NCI-H1048 (cell line): ENCODE measurements at places on chromosomes 16 and 17.

DNA sequence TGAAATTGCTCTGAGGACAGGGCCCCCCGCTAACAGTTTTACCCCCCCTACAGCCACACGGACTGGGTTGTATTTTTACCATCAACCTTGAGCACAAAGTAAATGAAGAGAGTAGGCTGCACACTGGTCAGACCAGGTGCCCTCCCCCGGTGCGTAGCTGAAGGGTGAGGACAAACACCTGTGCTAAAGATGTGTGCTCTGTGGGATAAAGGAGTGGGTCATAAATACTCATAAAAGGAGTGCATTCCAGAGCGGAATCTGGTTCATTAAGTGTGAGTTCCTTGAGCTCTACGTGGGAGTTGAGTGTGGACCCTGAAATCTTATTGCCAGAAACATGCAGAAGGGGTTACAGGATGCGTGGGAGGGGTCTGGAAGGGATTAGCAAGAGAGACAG, 217.0 kb downstream of the CCDC182 start:
- DNase-seq: no peak

DNA sequence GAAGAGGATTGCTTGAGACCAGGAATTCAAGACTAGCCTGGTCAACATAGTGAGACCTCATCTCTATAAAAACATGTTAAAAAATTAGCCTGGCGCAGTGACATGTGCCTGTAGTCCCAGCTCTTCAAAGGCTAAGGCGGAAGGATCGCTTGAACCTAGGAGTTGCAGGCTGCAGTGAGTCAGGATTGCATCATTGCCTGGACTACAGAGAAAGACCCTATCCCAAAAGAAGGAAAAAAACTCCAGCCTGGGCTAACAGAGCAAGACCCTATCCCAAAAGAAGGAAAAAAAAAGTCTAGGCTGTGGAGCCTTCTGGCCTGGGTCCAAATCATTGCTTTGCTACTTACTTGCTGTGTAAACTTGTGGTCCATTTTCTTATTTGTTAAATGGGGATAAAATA, 4.9 kb downstream of the CCP110 start:
- DNase-seq: no peak

DNA sequence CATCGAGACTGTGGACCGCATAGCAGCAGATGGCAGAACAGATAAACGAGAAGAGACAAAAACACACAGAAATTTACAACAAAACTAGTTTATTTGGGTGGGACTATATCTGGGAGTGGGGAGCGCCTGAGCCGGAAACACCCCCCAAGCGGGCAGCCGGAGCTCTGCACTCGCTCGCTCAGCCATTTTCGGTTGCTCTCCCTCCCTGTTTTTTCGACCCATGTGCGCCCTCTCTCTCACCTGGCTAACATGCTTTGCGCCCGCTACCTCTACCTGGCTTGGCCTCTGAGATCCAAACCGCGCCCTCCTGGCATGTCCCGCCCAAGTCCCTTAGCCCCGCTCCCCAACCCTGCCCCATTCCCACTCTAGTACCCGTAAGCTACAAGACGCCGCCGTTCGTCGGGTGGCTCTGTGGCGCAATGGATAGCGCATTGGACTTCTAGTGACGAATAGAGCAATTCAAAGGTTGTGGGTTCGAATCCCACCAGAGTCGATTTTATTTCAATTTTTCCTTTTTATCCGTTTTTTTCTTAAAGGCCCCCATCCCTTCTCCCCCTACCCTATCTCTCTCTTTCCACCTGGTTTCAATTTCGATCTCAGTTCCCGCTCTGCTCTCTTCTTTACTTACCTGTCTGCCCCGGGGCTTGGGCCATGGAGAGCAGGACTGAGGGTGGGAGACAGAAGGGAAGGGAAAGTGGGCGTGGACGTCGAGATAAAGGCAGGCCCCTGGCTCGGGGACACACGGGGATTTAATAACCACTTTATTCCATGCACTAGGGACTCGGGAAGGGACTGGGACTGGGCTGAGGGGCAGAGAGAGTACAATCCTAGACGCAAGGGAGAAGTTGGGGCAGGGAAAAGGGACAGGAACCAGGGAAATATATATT, 2.4 kb upstream of the ALOXE3 start:
- no peak for DNase-seq

DNA sequence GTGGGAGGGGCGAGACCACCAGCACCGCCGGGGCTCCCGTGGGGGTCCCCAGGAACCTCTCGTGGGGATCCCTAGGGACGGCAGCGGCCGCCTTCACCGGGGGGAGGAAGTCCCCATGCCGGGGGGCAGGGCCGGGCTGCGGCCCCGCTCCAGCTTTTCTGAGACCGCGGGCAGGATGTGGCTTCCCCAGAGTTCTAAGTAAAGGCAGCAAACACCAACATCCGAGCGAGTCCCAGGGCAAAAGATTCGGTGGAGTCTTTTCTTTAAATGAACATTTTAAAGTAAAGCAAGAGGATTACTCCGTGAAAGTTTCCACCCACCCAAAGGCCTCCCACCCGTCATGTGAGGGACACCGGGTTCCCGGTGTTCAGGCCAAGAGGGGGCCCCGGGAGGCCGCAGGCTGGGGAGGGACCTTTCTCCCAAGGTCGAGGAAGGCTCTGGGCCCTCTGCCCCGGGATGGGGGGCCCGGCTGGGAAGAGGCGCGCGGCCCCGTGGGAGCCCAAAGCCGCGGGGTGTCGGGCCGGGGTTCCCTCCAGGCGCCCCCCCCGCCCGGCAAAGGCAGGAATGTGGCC, 137.2 kb upstream of the RPH3AL start:
- no peak for DNase-seq

DNA sequence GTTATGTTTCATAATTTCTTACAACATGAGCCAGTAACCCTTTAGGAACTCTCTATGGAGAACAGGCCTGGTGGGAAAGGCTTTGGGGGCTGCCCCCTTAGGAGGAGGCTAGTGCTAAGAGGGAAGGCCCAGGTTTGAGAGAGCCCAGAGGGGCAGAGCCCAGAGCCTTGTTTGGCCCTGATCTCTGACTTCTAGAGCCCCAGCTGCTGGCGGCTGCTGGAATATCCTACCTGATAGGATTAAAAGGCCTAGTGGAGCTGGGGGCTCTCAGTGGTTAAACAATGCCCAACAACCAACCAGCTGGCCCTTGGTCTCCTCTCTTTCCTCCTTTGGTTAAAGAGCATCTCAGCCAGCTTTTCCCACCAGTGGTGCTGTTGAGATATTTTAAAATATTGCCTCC, 54.1 kb downstream of the IGF2BP1 start:
- DNase-seq: no peak

- DNase-seq: peak; percentile 19
Observed at GRCh38 chr17:82019690-82020571, 2.7 kb downstream of the CENPX start.

DNA sequence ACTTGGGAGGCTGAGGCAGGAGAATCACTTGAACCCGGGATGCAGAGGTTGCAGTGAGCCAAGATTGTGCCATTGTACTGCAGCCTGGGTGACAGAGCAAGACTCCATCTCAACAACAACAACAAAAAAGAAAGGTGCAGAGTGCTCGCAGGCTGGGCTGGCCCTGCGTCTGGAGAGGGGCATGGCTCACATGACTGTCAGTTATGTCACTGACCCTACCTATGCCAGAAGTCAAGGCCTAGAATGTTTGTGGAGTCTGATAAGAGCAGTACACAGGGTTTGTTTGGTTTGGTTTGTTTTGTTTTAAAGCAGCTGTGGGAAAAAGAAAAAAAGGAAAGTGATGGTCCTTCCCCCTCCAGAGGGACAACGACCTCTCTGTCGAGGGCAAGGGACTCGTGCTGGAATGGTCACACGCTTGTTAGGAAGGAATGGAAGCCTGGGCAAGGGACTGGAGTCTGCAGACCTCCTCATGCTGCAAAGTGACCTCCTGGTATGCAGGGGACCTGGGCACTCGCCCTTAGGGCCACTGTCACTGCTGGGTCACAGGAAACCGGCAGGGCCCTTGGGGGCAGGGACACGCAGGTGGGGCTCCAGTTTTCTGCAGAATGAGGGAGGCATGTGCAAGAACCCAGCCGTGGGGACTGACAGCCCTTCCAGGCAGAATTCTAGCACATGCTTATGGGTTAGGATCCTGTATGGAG, 10.1 kb upstream of the OSGIN1 start:
- DNase-seq: no peak

DNA sequence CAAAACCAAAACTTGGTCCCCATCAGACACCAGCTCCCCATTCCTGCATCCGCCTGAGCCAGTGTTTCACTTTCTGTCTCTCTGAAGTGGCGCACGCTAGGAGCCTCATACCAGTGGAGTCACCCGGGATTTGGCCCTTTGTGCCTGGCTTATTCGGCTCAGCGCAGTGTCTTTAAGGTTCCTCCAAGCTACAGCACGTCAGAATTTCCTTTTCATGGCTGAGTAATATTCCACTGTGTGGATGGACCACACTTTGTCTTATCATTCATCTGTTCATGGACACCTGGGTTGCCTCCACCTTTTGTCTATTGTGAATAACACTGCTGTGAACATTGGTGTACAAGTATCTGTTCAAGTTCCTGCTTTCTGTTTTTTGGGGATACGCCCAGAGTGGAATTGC, 45.2 kb upstream of the CHMP6 start:
- no peak for DNase-seq

- DNase-seq: no peak
Observed at GRCh38 chr16:77662246-77662645, 60.1 kb upstream of the NUDT7 start.

- DNase-seq: no peak
Observed at GRCh38 chr17:81132770-81133723, 32.3 kb upstream of the PVALEF start.

DNA sequence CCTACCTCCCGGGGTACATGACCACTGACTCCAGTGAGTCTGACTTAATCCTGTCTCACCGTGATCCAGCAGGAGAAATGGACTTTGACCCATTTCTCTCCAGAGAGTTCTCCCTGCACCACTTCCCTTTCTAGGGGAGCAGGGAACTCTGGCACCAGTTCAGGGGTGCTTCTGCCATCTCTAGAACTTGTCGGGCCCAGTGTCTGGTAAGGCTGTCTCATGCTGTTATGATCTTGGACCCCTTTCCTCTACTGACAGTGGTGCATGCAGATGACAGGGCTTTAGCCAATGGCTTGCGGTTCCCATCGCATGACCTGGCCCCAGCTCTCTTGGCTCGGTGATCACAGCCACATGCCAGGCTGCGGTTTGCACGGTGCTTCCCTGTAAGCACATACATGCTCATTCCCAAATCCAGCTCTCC, 62.0 kb downstream of the SLC39A11 start:
- no peak for DNase-seq

DNA sequence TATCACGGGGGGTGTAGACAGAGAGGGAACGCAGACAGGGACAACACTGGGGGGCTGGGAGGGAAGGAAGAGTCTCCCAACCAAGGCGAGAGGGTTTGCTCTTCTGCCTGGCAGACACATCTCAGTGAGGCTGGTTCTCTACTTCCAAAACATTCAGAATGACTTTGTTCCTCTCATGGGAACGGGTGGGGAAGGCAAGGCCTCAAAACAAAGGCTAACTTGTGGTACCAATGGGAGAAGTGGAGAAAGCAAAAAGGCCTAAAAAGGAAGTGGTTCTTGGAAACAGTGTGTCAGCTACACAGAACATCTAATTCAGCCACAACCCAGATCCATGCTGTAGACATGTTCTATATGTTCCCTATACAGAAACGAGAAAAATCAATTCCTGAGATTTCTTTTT, 7.5 kb downstream of the FLOT2 start:
- DNase-seq: no peak

- DNase-seq: no peak
Observed at GRCh38 chr17:62309396-62309795, 71.0 kb upstream of the EFCAB3 start.

DNA sequence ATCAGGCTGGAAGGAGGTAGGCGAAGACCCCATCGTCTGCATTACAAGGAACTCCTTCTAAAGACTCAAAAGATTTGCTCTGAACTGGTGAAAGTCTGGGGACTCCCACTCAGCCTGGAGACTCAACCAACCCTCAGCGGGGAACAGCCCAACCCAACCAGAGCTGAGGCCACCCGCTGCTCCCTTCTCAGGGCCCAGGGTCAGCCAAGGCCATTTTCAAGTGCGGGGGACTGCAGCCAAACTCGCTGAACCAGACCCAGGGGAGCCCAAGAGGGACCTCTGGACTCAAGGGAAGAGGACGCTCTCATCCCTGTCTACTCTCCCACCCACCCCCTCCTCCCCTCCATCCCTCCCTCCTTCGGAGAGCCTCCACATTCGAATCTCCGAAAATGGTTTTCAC, 24.1 kb downstream of the XYLT1 start:
- DNase-seq: no peak

GRCh38 chr17:4782652-4783051, 3.5 kb downstream of the VMO1 start:
- no peak for DNase-seq

- DNase-seq: no peak
Observed at GRCh38 chr16:2712546-2712945, 7.5 kb downstream of the PRSS27 start.

DNA sequence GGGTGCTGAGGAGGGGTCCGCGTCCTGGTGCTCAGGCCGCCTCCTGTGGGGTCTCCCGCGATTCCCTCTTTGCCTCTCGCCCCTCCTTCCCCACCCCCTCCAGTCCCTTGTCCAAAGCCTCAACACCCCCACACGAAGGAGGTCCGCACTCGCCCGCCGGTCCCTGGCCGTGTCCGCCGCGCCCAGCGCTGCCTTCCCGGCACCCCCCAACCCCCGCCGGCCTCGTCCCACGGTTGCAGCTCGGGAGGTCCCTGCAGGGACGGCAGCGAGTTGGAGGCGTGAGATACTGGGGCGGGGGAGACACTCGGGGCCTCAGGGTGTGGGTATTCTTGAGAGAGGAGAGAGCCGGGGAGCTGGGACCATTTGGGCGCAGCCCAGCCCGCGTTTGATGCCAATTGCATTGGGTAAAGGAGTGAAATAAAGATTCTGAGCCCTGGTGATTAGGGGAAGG, 468 bp downstream of the FLYWCH2 start:
- DNase-seq: no peak

GRCh38 chr17:78196716-78197115, 9.6 kb downstream of the AFMID start:
- no peak for DNase-seq
